ENCODE measurements at places on chromosomes 7 and 10.

- no peak for DNase-seq
Observed at GRCh38 chr7:34157137-34157536, 251.8 kb downstream of the BMPER start.

DNA sequence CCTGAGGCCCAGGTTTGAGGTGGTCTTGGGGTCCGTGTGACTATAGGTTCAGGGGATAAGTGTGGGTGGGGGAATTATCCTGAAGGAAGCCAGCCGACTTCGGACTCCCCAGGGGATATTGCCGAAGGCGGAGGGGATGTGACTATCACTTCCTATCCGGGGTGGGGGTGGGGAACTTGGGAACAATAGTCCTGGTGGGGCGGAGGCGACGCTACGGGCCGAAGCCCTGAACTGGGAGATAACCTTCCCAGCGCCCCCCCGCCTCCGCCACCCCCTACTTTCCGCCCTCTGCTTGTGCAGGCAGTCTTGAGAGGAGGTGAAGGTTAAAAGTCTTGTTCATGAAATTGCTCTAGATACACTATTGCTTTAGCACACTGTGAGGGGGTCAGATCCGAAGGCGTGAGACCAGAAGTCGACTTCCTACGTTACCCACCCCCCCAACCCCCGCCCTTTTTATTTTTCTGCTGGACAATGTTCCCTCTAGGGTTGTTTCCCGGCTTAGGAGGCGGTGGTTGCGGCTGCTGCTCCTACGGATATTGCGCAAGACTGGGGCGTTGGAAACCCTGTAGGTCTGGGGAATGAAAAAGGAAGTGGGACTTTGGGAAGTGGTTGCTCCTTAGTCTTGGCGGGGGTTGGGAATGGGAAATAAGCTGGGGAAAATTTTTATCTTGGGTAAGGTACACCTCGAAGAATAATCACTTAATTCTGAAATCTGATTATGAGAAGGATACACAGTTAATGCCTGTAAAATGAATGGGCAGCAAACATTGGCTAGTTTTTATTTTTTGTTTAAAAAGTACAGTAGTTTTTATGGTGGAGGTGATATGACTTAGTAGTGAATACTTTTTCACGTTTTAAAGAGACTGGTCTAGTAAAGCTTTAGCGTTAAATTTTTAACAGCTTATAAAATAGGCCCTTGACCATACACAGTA, 1.5 kb downstream of the PTPN12 start:
- DNase-seq = peak; percentile 79

- DNase-seq = no peak
Observed at GRCh38 chr10:18658271-18659124, 733 bp upstream of the ARL5B start.

- no peak for DNase-seq
Observed at GRCh38 chr10:122018491-122018890, 29.5 kb downstream of the TACC2 start.

DNA sequence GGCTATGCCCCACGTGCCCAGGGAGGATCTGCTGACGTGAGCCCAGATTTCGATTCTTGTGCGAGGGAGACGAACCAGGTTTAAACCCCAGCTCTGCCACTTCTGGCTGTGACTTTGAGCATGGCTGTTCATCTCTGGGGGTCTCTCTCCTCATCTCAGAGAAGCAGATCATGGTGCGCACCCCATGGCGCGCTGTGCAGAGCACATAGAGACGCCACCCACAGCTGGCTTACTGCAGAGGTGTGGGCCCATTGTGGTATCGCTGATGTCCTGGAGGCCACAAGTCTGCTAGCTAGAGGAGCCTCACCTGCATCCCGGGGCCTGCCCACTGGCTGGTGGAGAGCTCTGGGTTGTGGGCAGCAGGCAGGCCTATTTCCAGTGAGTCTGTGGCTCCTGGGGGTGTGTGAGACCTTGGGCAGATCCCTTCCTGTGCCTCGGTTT, 140.5 kb downstream of the LHPP start:
- no peak for DNase-seq

- DNase-seq = no peak
Observed at GRCh38 chr7:122046402-122046801, 97.6 kb downstream of the AASS start.

GRCh38 chr10:15378569-15378968, 7.5 kb upstream of the FAM171A1 start:
- DNase-seq = no peak
